Right lung (tissue), 10 donors: ENCODE measurements at places on chromosomes 11 and 22. TPM values are rescaled to one million over a fixed set of nuclear protein-coding genes. Genes with fewer than 3 reads are reported as not detected.

- DNase-seq: no peak
These were observed 77.5 kb downstream of the EFCAB6 start for GRCh38 chr22:43734370-43735150.

- DNase-seq: no peak
These were observed 10.3 kb upstream of the RANBP1 start for GRCh38 chr22:20105456-20106204.

- DNase-seq: no peak
These were observed 61.4 kb downstream of the EFCAB6 start for GRCh38 chr22:43750751-43751150.

GRCh38 chr11:32432565-32432964 is 2.8 kb downstream of the WT1 start:
- no peak for DNase-seq

DNA sequence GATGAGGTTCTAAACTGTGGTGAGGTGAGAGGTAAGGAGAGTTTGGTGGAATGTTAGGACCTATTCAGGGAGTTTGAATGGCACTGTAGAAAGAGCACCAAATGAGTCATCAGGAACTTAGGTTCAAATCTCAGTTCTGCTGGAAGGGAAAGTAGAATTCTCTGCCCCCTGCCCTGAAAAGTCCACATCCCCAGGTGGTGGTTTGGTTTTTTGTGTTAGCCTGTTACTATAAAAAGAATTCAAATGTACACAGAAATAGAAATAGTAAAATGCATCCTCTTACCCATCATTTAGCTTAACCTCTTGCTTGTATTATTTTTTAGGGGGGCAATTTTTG is 20.2 kb downstream of the PPFIBP2 start:
- DNase-seq: no peak

GRCh38 chr11:83836065-83836464 is 549.9 kb upstream of the CCDC90B start:
- no peak for DNase-seq

- no peak for DNase-seq
These were observed 118.1 kb upstream of the TEAD1 start for GRCh38 chr11:12556155-12556554.

DNA sequence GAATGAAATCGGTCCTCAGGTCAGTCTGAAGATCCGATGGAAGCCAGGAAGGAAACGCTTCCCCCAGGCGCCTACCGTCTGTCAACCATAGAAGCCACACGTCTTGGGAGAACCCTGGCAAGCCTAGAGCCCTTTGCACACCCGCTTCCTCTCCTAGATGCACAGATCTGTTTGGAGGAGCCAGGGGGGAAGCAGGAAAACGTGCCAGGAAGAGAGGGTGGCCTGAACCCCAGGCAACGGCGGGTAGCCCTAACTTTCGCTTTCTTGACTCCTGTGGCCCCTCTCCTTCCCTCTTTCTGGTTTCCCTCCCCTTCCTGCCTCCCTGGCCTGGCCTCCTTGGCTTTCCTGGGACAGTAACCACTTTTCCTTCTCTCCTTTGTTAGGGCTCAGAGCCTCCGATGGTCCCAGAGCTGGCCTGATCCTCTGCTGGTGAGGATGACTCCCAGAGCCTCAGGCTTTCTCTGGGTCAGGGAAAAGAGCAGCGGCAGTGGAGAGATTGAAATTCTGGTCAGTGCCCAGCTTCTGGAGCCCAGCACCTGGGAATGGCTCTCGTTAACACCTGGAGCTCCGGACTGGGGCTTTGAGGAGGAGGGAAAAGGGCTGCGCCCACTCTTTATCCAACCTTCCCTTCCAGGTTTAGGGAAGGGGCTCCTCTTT is 2.1 kb downstream of the FXYD6 start:
- DNase-seq: no peak

DNA sequence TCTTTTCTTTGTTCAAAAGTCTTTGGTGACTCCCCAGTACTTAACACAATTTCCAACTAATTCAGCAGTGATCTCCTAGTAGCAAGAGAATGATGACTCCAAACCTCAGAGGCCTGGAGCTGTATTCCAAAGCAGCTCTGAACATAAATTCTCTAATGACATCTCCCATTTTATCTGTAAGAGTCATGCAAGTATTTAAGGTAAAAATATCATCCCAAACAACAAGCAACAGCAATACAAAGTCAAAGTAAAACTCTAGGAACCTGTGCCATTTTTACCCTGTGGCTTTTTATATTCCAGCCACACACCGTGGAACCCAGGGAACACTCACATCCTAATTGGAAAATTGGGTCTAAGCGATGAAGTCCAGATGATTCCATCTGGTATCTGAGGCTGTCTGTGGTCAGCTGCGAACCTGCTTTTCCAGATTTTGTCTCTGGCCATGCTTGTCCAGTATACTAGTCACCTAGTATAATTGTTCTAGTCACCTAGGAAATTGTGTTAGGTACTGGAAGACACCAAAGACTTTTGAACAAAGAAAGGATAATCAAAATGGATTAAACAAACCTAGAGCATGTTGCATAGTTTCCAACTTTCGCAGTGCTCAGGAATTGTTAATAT is 92.3 kb upstream of the SLC25A18 start:
- DNase-seq: no peak

DNA sequence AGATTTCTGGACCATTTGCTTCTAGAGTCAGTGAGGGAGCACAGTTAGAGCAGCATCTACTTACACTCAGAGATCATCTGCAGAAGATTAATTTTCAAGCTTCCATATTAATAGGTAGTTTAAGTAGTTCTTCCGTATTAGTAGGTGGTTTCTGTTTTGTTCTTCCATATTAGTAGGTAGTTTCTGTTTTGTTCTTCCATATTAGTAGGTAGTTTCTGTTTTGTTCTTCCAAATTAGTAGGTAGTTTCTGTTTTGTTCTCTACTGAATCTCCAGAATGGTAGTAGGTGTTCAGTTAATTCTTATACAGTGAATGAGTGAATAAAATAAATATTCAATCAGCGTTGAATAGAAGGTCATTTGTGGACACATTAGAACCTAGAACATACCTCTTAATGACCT is 175.7 kb downstream of the TMEM135 start:
- no peak for DNase-seq

DNA sequence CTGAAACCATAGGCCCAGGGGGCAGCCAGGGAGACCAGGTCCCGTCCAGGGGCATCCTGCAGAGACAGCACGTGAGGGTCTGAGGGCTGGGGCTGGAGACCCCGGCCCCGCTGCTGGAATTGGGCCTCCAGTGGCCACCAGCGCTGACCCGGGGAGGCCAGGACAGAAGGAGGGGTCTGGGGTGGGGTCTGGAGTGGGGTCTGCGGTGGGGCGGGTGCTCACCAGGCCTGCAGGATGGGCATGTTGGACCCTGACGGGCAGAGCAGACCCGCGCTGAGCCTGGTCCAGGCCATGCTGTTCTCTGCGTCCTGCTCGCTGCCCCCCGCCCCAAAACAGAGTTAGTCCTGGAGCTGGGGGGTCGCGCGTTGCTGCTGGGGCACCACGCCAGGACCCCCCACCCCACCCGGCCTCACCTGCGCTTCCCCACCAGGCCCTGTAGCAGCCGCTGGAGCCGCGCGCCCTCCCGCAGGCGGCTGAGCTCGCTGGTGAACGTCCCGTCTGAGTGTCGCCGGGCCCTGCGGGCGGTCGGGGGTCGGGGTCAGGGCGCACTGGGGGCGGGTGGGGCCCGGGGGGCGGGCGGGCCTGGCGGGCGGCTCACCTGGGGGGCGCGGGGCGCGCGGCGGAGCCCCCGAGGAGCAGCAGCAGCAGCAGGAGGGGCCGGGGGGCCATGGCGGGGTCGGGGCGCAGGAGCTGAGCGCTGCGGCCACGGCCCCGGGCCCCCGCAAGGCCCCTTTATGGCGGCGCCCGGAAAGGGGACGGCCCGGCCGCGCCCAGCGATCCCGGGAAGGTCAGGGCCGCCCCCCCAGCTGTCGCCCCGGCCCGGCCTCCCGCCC is at the start of gene SCT:
Gene SCT, minus strand, starts transcription at position 707 of the 833 bp plus-strand sequence. Its CDS starts 38 bp downstream, at position 669.
- DNase-seq: no peak

GRCh38 chr22:42702675-42703074 is 18.0 kb downstream of the A4GALT start:
- DNase-seq: no peak

GRCh38 chr11:78163828-78164227 is 24.4 kb upstream of the ALG8 start:
- no peak for DNase-seq

DNA sequence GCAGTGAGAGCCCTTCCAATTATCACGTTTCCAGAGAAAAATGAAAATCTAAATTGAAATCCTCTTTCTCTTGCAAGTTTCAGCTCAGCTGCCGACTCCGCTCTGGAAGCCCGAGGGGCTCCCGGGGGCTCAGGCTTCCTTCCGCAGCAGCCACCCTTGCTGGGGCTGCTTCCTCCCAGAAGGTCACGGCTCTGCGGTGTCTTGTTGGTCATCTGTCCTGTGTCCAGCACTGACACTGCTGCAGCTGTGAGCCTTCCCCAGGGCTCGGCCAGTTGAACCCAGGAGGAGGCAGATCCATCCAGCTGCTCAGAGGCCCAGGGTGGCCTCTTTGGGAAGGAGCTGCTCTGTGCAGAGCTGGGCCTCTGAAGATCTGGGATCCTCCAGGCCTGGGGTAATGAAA is 1337.2 kb downstream of the TBC1D22A start:
- no peak for DNase-seq

GRCh38 chr11:1339066-1339675 is 29.7 kb upstream of the TOLLIP start:
- no peak for DNase-seq

- DNase-seq: no peak
These were observed 61.1 kb upstream of the TNRC6B start for GRCh38 chr22:40116496-40117200.

Gene HBG1
- polyA plus RNA-seq: 15.8 TPM

Gene MS4A14
- 0.69 TPM for polyA plus RNA-seq

Gene HIC2
- 6.6 TPM for polyA plus RNA-seq
